Activated naive CD4-positive, alpha-beta T cell (primary cell): ENCODE measurements at places on chromosomes 7 and 10.

DNA sequence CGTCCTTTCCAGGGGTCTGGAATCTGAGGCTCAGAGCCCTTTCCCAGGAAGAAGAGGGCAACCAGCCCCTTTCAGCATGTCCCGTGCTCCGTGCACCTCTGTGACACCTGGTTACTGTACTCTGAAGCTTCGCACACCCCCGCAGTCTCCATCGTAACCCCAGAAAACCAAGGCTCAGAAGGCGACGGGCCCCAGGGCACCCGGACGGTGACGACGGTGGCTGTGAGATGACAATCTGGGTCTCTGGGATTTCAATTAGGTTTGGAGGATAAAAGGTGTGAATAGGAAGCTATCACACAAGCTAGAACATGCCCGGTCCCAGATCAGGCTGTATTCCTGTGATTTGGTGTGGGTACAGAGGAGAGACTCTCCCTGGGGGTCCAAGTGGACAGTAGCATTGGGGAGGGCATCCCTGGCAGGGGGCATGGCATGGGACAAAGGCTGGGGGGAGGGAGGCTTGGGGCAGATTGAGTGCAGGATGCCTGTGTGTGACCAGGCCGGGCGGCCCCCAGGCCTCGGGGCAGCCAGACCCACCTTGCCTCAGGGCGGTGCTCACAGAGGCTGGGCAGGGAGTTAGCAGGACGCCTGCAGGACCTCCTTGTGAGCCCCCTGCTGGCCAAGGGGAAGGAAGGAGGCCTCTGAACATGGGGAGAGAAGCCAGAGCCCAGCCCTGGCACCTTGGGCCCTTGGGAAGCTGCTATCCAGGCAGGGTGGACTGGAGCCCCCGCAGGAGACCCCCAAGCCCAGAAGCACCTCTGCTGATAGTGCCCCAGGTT is 23.4 kb upstream of the PSMG3 start:
- no peak for DNase-seq

- DNase-seq = no peak
Observed at GRCh38 chr7:91609525-91609924, 271.0 kb downstream of the MTERF1 start.

- no peak for DNase-seq
Observed at GRCh38 chr7:82726038-82726800, 282.6 kb upstream of the CACNA2D1 start.

DNA sequence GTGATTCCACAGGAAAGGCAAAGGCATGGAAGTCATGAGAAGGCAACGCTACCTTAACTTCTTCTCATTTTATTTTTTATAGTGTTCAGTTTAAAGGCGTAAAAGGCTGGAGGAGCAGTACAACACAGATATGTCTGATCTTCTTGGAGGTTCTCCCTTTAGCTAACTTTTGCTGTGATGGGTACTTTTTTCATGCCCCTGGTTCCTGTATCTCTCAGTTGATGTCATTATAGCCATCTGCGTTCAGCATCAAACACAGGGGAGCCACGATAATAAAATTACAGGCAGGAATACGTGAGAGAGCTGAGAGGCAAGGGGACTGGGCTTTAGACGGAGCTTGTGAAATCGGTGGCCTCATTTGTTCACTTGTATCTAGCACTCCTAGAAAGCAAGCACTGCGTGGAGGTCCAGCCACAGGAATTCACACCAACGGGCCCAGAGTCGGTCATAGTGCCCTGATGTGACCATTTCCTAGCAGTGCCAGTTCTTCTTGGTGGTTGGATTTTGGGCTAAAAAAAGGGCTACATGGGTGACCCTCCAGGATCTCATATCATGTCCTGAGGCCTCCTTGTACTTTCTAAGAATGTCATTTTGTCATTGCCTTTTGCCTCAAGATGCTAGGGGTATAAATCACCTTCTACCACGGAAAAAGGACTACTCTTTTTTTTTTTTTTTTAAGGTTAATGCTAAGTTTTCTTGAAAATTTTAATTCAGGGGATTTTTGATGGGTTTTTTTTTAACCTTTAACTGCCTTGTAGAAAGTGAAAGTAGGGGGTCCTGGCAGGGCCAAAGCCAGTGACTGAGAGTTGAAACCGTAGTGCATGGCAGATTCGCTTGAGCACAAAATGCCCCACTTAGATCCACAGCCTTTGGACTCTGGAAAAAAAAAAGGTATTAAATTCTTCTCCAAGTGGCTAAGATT is 191.5 kb downstream of the CELF2 start:
- no peak for DNase-seq

GRCh38 chr10:67834375-67834774 is 3.6 kb downstream of the DNAJC12 start:
- DNase-seq = no peak

- DNase-seq = no peak
Observed at GRCh38 chr10:76420725-76421124, 989.3 kb downstream of the LRMDA start.

DNA sequence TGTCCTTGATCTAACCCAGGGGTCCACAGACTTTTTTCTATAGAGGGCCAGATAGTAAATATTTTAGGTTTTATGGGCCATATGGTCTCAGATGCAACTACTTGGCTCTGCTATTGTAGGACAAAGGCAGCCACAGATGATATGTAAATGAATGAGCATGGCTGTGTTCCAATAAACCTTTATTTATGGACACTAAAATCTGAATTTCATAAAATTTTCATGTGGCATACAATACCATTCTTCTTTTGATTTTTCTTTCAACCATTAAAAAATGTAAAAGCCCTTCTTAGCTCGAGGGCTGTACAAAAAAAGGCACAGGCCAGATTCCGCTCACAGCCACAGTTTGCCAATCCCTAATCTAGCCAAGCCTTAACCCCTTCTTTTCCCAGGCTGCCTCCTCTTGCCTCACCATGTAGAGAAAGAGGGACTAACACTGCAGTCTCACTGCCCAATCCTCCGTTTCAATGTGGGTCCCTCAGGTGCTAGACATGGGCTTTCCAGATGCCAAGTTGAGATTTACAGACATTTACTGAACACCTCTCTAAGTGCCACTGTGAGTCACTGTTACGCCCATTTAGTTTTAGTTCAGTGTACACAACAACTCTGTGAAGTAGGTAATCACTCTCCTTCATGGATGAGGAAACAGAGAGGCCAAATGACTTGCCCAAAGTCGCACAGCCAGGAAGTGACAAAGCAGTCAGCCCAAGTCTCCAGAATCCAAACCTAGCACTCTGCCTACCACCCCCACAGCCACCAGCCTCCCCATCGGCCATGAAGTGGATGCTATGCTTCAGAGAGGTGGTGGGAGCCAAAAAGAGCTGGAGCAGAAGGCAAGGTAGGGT is 132.6 kb upstream of the PDLIM1 start:
- DNase-seq = no peak

DNA sequence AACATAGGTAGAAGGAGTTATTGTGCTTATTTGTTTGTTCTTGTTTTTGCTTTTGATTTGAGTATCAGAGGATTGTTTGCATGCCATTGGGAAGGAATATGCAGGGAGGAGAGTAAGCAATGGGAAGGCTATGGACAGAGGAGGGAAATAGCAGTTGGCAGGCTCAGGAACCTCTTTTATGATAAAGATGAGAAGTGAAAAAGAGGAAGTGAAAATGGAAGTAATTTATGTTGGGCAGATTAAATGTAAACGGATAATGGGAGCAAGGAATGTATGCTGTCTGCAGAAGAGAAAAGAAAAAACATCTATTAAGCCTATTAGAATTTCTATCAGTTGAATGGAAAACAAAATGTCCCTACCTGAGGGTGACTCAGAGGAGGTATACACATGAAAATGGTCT is 90.1 kb upstream of the NPSR1 start:
- no peak for DNase-seq

DNA sequence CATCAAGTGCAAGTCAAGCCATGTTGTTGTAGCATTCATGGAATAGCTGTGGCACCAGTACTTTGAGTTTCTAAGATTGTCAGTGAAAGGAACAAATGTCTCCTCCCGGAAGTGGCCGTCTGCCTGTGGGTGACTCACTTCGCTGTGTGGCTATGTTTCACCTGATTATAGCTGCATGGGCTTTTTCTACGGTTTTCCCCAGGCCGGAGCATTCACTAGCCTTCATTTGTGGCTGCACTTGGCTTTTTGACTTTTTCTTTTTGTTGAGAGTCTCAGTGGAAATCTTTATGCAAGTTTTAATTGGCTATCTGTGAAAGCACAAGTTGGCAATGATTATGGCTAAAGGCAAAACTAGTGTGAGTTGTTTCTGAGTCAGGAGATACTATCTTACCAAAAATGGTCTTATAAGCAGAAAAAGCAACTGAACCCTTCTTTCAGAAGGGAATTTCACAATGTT is 35.0 kb downstream of the SRI start:
- no peak for DNase-seq

GRCh38 chr10:30829901-30830300 is 200.3 kb upstream of the LYZL2 start:
- no peak for DNase-seq

- DNase-seq = no peak
Observed at GRCh38 chr10:79098596-79099015, 29.8 kb downstream of the ZMIZ1 start.

DNA sequence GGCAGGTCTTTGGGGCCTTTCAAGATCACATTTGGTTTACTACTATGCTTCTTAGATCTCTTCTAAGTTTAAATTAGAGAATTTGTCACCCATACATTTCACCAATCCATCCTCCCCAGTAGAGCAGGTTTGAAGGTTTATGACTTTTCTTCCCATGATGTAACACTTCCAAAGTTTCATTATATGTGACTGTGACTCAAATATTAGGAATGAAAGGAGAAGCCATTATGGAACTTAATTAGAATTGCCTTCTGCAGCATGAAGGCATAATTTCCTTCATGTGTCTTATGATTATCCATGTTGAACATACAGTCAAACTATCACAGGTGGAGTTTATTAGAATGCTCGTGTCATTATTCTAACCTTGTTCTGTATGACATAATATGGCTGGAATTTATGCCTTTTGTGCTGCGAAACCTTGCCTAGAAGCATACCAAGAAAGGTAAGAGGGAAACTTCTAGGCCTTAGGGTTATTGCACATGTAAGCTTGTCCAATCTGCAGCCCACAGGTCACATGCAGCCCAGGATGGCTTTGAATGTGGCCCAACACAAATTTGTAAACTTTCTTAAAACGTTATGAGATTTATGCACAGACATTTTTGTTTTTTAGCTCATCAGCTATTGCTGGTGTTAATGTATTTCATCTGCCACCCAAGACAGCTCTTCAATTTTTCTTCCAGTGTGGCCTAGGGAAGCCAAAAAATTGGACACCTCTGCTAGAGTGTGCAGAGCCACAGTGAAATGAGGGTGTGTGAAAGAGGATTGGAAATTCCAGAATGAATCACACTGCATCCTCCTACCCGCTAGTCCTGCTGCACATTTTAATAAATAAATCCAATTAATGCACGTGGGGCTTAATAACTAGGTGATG is 133.6 kb downstream of the TMEM26 start:
- no peak for DNase-seq

DNA sequence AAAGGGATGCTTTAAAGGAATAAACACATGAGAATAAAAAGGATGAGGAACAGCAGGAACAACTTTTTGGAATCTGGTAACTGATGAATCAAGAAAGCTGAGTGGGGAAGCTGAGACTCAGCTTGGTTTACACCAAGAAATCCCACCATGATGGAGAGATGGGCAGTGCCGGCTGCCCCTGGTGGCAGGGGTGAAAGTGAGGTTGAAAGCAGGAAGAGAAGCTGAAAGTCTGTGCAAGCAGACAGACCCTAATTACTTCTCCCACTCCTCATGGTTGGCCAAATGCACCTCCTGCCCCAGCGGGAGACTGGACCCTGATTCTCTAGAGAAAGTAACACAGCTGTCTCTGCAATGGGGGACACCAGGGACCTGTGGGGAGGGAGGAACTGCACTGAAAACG is 57.6 kb upstream of the NANOS1 start:
- DNase-seq = no peak

DNA sequence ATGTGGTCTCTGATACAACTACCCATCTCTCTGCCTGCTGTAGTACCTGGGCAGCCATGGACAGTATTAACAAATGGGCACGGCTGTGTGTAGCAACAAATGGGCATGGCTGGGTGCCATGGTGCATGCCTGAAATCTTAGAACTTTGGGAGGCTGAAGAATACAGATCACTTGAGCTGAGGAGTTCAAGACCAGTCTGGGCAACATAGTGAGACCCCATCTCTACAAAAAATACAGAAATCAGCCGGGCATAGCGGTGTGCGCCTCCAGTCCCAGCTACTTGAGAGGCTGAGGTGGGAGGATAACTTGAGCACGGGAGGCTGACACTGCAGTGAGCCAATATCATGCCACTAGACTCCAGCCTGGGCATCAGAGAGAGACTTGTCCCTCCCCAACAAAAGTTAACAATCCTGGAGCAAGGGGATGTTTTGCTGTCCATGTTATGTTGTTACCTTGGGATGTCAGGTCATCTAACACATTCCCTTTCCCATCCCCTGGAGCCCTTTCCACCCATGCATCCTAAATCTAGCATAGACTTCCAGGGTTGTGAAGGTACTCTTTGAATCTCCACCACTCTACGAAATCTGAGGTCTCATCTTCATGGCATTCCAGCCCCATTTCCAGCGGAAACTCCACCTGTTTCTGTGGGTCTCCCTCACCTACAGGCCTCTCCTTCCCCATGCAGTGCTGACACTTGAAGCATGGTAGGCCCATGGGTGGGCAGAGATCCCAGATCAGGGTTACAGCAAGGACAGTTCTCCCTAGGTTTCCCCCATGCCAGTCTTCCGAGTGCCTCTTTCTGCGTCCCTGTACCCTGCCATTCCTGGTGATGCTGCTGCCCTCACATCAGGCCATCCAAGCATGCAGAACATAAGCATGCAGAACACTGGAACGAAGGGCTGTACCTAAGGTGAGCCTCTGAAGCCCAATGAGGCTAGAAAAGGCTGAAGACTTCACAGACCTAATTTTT is 13.1 kb downstream of the FXYD4 start:
- no peak for DNase-seq

DNA sequence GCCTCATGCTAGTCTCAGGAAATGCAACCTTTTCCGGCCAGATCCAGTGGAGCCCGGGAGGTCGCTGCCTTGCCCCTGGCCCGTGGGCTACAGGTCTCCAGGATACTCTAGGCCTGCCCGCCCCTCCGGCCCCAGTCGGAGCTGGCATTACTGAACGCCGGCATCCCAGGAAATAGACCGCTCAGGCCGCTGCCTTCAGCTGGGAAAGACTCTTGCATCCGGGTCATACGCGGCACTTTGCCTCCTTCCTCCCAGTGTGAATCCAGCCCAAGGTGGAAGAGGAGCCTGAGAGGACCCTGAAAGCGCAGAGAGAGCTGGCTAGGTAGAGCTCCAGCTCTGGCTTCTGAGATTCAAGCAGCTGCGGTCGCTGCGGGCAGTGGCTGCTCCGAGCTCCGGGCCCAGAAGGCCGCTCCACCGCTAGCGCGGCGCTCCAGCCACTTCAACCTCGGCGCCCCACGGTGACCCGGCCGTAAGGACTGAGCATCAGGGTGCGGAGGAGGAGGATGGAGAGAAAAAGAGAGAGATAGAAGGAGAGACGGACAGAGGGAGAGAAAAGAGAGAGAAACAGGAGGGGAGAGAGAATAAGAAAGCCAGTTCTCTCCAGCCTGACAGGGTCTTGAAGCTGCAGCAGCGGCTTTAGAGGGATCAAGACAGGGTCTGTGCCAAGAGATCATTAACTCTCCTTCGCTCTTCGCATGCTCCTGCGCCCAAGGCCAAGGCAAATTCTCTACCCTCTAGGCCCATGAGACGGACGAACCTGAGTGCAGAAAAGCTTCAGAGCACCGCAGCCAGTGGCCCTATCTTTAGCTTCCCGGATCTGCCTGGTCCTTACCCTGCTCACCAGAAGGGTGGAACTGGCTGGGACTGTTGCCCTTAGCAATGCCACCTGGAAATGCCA is 1.8 kb upstream of the HOXA10 start:
- no peak for DNase-seq

GRCh38 chr7:139646566-139646965 is 123.1 kb downstream of the CLEC2L start:
- no peak for DNase-seq

- DNase-seq = no peak
Observed at GRCh38 chr10:63265222-63265617, 132.1 kb downstream of the NRBF2 start.
